ENCODE measurements at places on chromosomes 4 and X.

DNA sequence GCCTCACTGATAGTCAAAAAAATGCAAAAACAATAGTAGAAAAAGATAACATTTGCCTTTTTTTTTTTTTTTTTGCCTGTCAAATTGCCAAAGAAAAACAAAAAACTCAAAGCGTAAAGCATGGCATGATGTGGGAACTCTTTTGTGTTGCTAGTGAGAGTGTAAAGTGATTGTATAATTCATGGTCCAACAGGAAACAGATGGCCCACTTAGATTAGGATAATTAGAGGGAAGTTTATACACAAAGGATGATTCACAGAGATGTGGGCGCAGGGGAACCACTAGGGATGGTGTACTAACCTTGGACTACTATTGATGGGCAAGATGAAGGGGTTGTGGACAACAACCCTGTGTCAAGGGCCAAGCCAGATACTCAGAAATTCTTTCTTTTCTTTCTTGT lies 16.4 kb downstream of the MCUB start:
- DNase-seq = no peak

DNA sequence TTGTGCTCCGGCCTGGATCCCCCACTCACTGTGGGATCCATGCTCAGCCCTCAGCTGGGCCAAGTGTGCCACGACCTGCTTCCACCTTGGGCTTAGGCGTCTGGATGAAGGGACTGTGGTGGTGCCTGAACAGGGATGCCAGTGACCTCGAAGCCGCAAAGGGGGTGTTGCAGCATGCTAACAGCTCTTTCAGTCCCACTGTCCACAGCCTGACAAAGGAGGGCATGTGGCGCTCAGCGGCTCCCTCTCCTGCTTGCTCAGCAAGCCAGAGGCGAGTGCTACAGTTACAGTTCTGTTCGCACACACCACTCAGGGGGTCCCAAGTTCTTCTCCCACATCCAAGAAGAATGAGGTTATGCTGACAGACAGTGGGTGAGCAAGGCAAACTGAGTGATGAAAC lies 5.2 kb upstream of the IGBP1 start:
- DNase-seq = no peak

- DNase-seq = no peak
Observed at GRCh38 chr4:60911127-60911526, 289.0 kb upstream of the ADGRL3 start.

GRCh38 chr4:33959519-33959918 lies 2284.8 kb downstream of the ARAP2 start:
- DNase-seq = no peak

- DNase-seq = no peak
Observed at GRCh38 chrX:85111347-85111746, 107.7 kb downstream of the APOOL start.

DNA sequence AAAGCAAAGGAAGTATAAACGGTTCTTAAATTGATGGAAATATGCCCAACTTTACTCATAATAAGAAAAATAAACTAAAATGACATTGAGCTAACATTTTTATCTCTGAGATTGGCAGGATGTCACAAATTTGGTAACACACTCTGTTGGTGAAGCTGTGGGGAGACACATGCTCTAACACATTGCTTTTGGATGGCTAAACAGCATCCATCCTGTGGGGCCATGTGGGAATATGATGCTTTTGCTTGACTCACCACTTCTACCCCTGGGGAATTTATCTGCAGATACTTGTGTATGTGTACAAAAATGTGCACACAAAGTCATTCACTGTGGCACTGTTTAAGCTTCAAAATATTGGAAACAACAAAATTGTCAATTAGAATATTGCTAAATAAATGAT lies 100.2 kb downstream of the ANAPC4 start:
- no peak for DNase-seq

DNA sequence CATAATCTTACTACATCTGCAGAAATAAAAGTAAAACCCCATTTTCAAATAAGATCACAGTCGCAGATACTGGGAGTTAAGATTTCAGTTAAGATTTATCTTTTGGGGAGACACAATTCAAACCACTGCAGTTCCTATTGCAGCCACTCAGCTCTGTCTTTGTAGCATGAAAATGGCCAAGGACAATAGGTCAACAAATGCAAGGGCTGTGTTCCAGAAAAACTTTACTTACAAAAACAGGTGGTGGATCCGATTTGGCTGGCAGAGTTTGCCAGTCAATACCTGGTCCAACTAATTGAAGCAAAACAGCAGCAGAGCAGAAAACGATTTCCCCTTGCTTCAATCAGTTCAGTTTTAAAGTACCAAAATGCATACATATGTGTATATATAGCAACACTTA lies 77.4 kb downstream of the TENM3 start:
- DNase-seq = no peak
